ENCODE measurements at places on chromosomes 5 and 9.

GRCh38 chr5:98581112-98581997 lies 192.1 kb upstream of the RGMB start:
- DNase-seq: no peak

DNA sequence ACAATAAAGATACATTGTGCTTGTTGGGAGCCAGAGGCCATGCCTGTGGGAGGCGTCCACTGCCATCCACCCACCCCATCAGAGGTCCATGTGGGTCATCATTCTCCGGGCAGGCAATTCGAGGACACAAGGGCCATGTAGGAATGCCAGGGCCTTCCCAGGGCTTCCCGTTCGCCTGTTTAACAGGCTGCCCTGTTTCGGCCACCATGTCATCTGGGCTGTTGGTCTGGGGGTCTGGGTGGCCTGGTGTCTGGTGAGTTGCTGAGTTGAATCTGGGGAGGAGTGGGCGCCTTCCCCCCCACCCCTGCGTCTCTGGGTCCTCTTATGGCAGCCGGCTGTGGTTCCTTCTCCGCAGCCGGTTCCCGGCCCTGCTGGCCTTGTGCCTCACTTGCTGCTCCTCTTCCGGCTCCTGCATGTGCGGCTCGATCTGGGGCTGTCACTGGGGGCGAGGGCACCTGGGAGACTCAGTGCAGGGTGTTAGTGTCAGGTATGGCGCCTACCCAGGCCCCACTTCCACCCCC lies 117.4 kb downstream of the WNK2 start:
- DNase-seq: no peak

DNA sequence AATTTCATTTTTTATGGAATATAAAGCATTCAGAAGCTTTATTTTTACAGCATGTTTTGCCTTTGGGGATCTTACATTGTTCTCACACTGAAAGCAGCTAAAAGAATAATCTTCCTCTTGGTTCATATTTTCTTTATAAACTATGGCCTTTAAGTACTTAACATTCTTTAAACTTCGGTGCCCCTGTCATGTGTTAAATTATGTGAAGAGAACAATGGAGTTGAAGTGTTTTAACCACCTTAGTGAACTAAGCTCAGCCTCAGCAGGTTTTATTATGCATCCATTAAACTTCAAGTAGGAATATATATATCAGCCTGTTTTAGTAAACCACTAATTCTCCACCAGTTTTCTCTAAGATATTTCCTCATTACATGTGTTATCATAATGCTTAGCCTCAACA lies 371.4 kb upstream of the CDH18 start:
- DNase-seq: no peak

DNA sequence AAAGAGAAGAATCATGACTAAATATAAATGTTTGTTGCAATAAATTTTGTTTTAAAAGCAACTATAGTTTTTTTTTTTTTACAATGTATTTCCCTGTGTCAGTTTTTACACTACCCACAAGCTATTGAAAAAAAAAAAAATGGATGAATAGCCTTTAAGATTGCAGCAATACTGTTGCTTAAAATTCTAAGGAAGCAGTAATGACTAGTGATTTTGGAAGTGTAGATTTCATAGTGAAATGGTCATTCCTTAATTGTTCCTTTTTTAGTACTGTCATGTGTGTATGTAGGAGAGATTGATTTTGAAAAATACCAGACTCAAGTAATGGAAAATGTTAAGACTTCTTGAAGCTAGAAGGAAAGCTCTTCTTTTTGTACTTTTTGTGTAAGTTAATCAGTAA lies 53.1 kb downstream of the NDUFS4 start:
- DNase-seq: no peak

- no peak for DNase-seq
Observed at GRCh38 chr5:77904362-77904761, 128.2 kb upstream of the TBCA start.

- peak; percentile 93 for DNase-seq
Observed at GRCh38 chr5:134554319-134555222, 29.1 kb downstream of the JADE2 start.

GRCh38 chr9:77589046-77589795 lies 58.9 kb downstream of the GNA14 start:
- DNase-seq: no peak

GRCh38 chr9:1514776-1515363 lies 464.7 kb downstream of the DMRT2 start:
- no peak for DNase-seq

- DNase-seq: no peak
Observed at GRCh38 chr9:8489835-8490234, 690.3 kb upstream of the DMAC1 start.

DNA sequence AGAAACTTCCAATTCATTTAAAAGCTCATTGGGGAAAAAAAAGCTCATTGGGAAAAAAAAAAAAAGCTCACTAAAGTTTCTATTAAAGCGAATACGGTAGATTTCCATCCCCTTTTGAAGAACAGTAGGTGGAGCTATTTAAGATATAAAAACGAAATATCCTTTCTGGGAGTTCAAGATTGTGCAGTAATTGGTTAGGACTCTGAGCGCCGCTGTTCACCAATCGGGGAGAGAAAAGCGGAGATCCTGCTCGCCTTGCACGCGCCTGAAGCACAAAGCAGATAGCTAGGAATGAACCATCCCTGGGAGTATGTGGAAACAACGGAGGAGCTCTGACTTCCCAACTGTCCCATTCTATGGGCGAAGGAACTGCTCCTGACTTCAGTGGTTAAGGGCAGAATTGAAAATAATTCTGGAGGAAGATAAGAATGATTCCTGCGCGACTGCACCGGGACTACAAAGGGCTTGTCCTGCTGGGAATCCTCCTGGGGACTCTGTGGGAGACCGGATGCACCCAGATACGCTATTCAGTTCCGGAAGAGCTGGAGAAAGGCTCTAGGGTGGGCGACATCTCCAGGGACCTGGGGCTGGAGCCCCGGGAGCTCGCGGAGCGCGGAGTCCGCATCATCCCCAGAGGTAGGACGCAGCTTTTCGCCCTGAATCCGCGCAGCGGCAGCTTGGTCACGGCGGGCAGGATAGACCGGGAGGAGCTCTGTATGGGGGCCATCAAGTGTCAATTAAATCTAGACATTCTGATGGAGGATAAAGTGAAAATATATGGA lies at the start of gene PCDHGA12:
TSS of gene PCDHGA12 (plus strand) at position 176 of the 782 bp plus-strand sequence. CDS start at position 429, 253 bp downstream.
- no peak for DNase-seq

GRCh38 chr5:33401482-33402390 lies 39.0 kb upstream of the TARS1 start:
- peak; percentile 82 for DNase-seq

- no peak for DNase-seq
Observed at GRCh38 chr5:9529041-9529480, 16.8 kb downstream of the SEMA5A start.

- DNase-seq: no peak
Observed at GRCh38 chr5:136064510-136064909, 35.7 kb downstream of the TGFBI start.

DNA sequence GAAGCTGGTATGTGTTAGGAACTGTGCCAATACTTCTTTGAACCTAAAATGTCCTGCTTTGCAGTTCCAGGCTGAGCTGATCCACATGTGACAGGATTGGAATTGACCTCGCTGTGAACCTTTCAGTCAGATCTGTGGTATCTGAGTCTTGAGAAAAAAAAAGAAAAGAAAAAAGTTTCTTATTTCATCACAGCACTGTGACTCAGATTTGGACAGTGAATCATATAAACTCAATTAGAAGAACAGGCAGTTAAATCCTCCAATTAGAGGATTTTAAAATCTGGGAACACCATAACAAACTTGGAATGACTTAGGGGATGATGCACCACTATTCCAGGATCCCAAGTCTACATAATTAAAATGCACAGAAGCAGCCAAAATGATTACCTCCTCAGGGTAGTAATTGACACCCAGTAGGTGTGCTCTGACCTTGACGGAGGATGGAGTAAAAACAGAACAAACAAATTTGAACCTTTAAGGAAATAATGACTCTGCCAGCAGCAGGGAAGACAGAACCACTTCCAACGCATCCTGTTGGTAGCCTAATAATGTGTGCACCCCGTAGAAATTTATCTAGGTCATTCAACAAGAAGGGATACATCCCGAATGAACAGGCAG lies 57.8 kb upstream of the RAI14 start:
- peak; percentile 99 for DNase-seq

- DNase-seq: no peak
Observed at GRCh38 chr9:119053070-119053469, 316.2 kb downstream of the BRINP1 start.

- no peak for DNase-seq
Observed at GRCh38 chr5:31937226-31937625, 236.9 kb downstream of the GOLPH3 start.

- DNase-seq: peak; percentile 99
Observed at GRCh38 chr5:103119765-103120606, at the start of the genes GIN1 and PPIP5K2. Gene GIN1 (minus strand): TSS chr5:103120138. CDS start chr5:103108707, 11,431 bp downstream. Gene PPIP5K2 (plus strand): TSS chr5:103120301. CDS start chr5:103129590, 9,289 bp downstream.

DNA sequence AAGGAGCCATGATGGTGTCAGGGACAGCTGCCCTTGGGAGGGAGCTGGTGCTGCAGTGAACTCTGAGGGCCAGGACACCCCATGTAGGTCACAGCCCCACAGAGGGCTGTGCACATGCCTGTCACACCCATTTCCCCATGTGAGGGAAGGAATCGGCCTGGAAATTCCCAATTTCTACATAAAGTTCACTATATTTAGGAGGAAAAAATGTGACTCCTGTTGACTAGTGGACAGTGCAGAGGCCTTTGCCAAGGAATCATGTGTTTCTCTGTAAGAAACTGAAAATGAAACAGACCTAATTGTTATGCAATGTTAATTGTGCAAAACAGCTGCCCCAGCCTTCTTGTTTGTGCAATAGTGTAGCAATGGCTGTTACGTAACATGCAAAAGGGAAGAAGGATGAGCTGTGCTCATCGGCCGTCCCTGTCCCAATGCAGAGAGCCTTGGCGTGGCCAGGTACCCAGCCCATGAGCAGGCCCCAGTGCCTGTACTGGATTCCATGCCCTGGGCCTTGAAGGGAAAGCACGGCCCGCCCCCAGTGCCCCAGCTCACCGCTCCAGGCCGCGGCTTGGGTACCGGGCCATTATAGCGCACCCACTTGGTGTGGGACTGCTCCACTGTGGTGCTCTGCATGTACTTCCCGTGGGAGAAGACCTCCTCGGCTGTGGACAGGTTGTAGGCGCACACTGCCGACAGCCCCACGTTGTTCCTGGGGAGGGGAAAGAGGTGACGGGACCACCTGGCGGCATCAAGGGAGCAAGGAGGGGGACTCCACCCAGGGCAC lies 70.0 kb downstream of the SECISBP2 start:
- DNase-seq: peak; percentile 53

DNA sequence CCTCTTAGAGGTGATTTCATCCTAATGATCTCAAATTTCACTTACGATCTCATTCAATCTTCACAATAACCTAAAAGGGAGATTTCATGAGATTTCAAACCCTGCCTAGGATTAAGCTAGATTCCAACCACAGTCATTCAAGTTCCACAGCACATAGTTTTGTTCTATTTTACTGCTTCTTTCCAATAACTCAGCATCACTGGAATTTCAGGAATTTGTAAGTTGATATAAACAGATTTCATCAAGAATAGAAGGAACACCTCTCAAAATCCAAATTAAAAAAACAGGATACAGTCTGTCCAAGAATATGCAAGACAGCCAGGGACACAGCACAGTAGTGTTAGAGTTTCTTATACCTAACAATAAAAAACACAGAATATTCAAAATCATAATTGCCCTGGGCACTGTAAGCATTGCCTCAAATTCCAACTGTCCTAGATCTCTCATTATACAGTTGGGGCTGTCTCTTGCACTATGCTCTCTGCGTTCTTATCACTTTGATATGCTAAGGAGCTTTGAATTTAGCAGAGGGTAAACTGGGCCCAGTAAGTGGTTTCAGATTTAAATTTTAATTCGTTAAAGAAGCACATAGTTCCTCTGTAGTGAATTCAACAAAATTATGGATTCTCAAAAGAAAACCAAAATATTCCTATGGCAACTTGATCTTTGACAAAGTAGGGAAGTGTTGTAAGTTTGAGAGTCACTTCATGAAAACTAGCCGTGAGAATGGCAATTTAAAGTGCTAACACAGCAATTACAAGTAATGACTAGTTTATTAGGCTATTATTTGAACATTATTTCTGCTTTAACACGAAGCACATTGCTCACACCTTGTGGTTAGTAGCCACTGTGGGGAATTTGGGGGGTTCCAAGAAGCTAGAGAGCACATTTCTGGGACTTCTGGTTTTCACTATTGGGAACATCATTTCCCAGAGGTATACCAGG lies 478.6 kb upstream of the C9orf72 start:
- peak; percentile 65 for DNase-seq

DNA sequence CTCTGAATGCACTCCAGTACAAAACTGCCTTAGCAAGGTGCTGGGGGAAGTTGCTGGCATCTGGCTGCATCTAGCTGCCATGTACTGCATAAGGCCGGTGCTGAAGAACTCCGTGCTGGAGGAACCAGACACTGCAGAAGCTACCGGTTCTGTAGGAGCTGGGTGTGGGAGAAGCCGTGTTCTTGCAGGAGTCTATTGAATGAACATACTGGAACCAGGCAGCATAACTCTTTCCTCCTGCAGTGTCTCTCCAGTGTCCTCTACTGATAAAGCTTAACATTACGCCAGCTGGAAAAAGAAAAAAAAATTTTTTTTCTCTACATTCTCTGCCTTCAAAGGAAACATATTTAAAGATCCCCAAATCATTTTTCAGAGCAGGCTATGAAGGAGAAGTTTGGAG lies 38.5 kb downstream of the VPS13A start:
- no peak for DNase-seq

GRCh38 chr5:156929366-156929948 lies 33.6 kb downstream of the TIMD4 start:
- DNase-seq: no peak

DNA sequence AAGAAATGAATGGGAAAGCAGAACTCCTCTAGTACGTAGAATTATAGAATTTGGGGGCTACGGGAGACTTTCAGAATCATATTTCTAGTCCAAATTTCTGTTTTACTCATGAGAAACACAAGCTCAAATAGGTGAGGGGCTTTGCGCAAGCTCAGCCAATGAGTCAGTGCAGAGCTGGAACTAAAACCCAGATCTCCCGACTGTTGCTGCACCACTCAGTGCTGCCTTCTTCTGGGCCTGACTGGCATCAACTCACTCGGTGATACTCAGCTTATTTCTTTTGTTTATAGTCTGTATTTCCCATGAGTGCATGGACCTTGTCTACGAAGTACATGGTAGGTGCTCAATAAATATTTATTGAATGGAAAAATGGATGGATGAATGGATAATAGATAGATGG lies 280.2 kb downstream of the CDK5RAP2 start:
- no peak for DNase-seq

- DNase-seq: no peak
Observed at GRCh38 chr5:89733772-89734171, 675.8 kb downstream of the CETN3 start.

- no peak for DNase-seq
Observed at GRCh38 chr9:69460012-69460411, 135.0 kb downstream of the ENTREP1 start.

DNA sequence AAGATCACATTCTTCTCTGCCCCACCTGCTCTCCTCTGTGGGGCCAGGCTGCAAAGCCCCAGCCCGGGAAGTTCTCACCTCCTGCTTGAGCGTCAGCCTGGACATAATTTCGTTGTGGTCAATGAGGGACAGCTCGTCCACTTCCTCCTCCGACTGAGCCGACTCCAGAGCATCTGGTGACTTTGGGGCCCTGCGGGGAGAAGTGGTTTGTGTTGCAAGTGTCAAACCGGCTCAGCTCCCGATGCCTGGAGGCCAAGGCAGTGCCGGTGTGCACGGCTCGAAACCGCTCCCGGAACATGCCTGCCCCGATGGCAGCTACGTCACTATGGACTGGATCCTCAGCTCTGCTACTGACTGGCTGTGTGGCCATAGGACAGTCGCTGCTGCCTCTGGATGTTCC lies 52.8 kb downstream of the PRRT1B start:
- no peak for DNase-seq
